ENCODE measurements at places on chromosomes 6 and 20. TPM values are rescaled to one million over a fixed set of nuclear protein-coding genes. Genes with fewer than 3 reads are reported as not detected.

Gene GLO1
- polyA plus RNA-seq, result 190 TPM

Gene LY6G6F
- polyA plus RNA-seq, result not detected

Gene GJE1
- not detected for polyA plus RNA-seq

Gene DOK5
- polyA plus RNA-seq, result 5.7 TPM

Gene PTGIS
- 0.63 TPM for polyA plus RNA-seq

Gene TCF15
- 0.49 TPM for polyA plus RNA-seq

Gene WFDC10B
- polyA plus RNA-seq, result not detected

Gene PRSS16
- 24.8 TPM for polyA plus RNA-seq
